ENCODE measurements at places on chromosomes 7 and 10.

GRCh38 chr10:84227810-84228209 is 2.5 kb upstream of the LRIT2 start:
- no peak for DNase-seq

DNA sequence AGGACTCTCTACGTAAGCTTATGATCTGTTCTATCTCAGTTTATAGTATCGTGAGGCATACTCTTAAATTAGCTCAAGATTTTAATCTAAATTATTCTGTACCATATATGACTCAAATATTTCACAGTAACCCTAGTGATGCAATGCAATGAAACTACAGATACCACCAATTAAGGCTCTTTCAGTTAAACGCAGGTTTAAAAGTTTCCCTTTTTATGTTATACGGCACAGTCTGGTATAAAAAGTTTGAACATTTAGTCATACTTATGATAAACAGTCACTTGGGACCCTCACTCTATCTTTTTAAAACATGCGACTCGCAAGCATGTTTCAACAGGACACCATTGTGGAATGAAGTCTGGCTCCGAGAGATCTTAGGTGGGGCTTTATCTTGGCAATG is 107.2 kb downstream of the CDK6 start:
- DNase-seq = no peak

- DNase-seq = no peak
Measured at GRCh38 chr7:82455295-82455694, 11.7 kb upstream of the CACNA2D1 start.

GRCh38 chr7:139153832-139154231 is 44.3 kb upstream of the ZC3HAV1 start:
- no peak for DNase-seq

GRCh38 chr10:78645169-78645686 is 423.5 kb upstream of the ZMIZ1 start:
- DNase-seq = no peak

DNA sequence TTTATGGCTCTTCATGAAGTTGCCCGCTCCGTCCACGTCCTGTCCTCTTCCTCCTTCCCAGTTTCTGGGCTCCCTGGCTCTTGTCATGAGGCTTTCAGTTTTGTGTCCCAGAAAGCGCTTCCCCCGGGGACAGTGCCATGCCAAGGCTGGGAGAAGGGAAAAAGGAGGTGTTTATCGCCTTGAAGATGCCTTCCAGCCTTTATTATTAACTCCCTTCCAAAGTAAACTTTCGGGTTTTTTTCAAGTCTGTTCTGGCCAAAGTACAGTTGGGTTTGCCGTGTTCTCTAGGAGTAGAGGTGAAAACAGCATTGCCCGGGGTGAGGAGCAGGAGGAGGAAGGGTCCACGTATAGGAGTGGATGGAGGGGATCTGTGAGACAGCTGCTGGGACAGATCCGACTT is 117.2 kb downstream of the CUX1 start:
- DNase-seq = no peak

DNA sequence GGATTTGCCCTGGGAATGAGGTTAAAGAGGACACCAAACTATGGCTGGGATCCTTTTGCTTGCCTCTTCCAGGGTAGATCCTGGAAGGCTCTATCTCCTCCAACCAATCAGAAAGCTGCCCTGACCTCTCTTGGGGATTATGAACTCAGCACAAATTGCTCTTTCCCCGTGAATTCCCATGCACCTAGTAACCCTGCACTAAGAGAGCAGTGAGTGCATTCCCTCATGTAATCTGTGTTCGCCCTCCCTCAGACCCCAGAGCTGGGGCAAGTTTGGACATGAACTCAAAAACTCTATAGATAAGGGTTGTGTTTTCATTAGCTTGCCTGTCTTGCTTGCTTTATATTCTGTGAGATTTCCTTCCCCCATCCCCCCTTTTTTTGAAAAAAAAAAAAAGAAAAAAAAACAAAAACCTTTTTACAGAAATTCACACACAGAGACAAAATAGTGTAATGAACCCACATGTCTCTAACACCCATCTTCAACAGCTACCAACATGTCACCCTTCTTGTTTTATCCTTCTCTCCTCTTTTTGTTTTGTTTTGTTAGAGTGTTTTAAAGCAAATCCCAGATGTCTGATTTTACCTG is 225.5 kb upstream of the TCF7L2 start:
- DNase-seq = no peak

- no peak for DNase-seq
Measured at GRCh38 chr10:98249134-98249533, 18.9 kb downstream of the LOXL4 start.

DNA sequence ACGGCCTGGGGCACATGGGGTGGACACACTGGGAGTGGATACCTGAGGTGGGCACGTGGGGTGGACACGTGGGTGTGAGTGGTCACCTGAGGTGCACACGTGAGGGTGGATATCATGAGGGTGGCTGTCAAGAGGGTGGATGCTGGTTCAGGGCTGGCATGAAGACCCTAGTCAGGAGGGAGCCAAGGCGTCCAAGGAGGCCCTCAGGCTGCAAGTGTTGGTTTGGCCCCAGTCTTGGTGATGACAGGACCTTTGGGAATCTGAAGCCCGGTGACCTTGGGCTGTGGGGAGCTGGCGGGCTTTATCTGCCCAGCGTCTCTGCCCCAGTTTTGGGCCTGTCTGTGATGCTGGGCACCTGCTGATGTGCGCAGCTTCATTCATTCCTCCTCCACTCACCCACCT is 24.9 kb upstream of the PFKFB3 start:
- DNase-seq = no peak

DNA sequence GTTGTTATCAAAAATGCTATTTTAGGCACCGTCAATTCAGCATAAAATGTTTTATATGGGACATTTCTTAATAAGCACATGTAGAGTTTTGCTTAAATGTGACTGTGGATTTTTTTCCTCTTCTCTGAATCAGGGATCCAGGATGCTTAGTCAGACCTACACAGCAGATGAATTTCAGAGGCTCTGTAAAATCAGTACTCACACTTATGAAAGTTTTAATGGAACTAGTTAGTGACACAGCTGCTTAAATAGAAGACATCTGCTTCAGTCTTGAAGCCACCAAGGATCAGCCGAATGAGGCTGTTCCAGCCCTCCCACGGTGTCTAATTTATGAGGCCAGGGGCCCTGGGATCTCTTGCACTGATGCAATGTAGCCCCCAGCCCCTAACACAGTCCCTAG is 136.0 kb downstream of the MYOF start:
- no peak for DNase-seq

GRCh38 chr7:24135003-24135817 is 148.8 kb upstream of the NPY start:
- no peak for DNase-seq

DNA sequence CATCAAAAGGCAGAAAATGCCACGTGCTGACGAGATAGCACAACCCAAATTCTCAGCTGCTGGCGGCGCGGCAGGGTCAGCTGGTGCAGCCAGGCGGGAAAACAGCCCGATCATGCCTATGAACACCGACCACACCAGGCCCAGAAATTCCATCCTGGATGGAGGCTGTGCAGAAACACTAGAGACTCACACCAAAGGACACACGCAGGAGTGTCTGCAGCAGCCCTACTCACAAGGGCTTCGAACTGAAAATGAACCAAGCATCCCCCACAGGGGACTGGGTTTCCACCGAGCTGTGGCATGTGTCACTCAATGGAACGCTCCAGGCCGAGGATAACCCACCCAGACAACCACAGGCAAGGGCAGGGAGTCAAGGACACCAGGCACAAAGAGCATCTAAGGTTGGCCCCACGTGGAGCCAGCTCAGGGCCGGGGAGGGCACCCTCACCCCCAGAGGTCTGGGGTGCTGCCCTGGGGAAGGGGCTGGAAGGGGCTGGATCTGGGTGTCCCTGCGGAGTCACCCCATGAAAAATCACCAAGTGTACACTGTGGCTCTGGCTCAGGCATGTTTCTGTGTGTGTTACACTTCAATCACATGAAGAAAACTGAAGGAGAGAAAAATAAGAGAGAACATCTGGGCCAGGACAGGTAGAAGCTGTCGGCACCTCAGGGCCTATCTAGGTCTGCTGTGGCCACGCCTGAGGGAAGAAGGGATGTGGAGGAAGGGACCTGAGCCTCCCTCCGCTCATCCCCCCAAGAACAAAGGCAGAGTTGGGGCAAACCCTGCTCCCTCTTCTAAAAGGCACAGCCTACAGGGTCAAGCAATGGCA is 33.0 kb downstream of the RASGEF1A start:
- no peak for DNase-seq

GRCh38 chr10:4492202-4492601 is 333.8 kb upstream of the AKR1E2 start:
- DNase-seq = no peak

DNA sequence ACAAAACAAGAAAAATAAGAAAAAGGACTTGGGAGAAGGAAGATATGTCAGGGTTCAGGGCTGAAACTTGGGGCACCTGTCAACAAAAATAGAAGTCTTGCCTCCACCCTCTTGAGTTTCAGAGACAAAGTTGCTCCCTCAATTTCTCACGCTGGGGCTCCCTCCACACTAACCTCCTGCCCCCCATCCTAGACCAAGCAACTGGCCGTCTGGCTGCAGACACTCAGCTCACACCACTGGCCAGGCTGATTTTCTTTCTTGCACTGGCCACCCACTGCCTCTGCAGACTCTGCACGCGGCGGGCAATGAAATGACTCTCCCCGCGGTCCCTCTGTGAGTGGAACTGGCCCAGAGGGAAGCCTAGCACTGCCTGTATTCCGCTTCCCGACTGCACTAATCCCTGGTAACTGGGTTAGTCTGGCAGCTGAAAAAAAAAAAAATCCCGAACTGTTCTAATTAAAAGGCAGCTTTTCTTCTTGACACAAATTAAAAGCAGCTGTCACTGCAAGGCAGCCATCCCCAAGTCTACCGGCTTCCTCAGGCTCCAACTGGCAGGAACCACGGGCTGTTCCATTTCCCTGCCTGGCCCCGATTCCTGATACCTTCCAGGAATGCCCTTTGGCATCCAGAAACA is 83.5 kb downstream of the SPDYE5 start:
- DNase-seq = no peak

GRCh38 chr7:107960272-107960671 is 42.7 kb downstream of the LAMB1 start:
- DNase-seq = no peak

DNA sequence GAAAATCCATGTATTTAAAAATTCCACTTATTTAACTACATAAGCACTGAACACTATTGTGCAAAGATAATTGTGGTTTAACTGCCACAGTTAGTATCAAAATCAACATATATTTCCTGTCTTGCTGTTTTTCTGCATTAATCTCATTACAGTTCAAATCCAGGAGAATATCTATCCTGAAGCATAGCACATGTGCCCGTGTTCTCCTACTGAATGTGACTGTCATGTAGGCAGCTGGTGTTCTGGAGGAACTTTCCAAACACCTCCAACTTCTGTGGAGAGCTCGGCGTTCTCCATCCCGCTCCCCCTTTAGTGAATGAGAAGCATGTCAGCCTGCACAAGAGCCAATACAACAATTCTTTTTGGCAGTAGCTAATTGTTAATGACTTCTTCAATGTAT is 76.4 kb upstream of the IKZF1 start:
- no peak for DNase-seq

DNA sequence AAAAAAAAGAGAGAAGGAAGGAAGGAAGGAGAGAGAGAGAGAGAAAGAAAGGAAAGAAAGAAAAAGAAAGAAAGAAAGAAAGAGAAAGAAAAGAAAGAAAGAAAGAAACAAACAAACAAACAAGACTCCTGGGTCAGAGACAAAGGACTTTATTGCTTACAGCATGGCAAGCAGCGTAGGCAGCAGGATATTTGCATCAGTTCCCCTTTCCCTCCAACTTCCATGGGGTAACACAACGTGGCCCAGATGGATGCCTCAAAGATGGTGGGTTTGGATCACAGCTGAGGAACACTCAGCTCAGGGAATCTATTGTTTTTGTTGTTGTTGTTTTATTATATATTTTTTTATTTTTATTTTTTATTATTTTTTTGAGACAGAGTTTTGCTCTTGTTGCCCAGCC is 128.5 kb upstream of the VKORC1L1 start:
- DNase-seq = no peak

- no peak for DNase-seq
Measured at GRCh38 chr7:119175911-119176627, 951.6 kb downstream of the ANKRD7 start.

GRCh38 chr7:106866298-106867281 is 1.5 kb downstream of the PIK3CG start:
- no peak for DNase-seq

GRCh38 chr7:38656968-38657367 is 25.8 kb upstream of the AMPH start:
- no peak for DNase-seq
